Colonic mucosa (tissue), 4 donors: ENCODE measurements at places on chromosomes 1 and 21. TPM values are rescaled to one million over a fixed set of nuclear protein-coding genes. Genes with fewer than 3 reads are reported as not detected.

- H3K4me3 ChIP-seq, result no peak overlapping the region
- H3K4me1 ChIP-seq, result peaks cover 21% of the 10 kb centered on the region
- H3K27me3 ChIP-seq, result no peaks in the 10 kb centered on the region
- no peaks in the 10 kb centered on the region for H3K36me3 ChIP-seq
Measured at GRCh38 chr1:156108664-156109241, 5.8 kb upstream of the LMNA start.

DNA sequence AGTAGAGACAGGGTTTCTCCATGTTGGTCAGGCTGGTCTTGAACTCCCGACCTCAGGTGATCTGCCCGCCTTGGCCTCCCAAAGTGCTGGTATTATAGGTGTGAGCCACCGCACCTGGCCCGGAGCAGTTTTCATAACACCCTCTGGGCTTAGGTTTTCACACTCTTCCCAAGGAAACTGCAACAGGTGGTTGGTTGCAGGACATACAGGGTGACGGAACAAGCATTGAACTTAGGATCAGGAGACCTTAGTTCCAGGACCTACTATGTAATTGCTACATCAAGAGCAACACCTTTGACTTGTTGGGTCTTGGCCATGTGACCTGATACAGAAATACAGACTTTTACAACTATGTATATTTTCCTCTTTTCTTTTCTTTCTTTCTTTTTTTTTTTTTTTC lies 37.9 kb downstream of the MFSD2A start:
- no peak overlapping the region for H3K4me3 ChIP-seq
- H3K27ac ChIP-seq, result no peak overlapping the region
- no peaks in the 10 kb centered on the region for H3K36me3 ChIP-seq

The LCE1D gene
- not detected for total RNA-seq

GRCh38 chr1:52628614-52629324 lies 4.2 kb upstream of the SHISAL2A start:
- H3K27me3 ChIP-seq, result peaks cover 19% of the 10 kb centered on the region
- H3K36me3 ChIP-seq, result no peaks in the 10 kb centered on the region
- no peak overlapping the region for H3K27ac ChIP-seq
- no peak overlapping the region for H3K4me3 ChIP-seq

- no peak for DNase-seq
- H3K27ac ChIP-seq, result no peak overlapping the region
- H3K4me3 ChIP-seq, result no peak overlapping the region
- no peaks in the 10 kb centered on the region for H3K27me3 ChIP-seq
Measured at GRCh38 chr1:93750955-93751354, 69.3 kb upstream of the BCAR3 start.

- H3K4me3 ChIP-seq, result no peak overlapping the region
- no peaks in the 10 kb centered on the region for H3K27me3 ChIP-seq
- no peak overlapping the region for H3K27ac ChIP-seq
- no peak for DNase-seq
- H3K36me3 ChIP-seq, result no peaks in the 10 kb centered on the region
- H3K4me1 ChIP-seq, result no peaks in the 10 kb centered on the region
Measured at GRCh38 chr1:175434283-175434860, 241.8 kb upstream of the KIAA0040 start.

The FCGR2B gene
- total RNA-seq, result 1.3 TPM

The TEX38 gene
- not detected for total RNA-seq

The SLAMF1 gene
- 1.2 TPM for total RNA-seq

DNA sequence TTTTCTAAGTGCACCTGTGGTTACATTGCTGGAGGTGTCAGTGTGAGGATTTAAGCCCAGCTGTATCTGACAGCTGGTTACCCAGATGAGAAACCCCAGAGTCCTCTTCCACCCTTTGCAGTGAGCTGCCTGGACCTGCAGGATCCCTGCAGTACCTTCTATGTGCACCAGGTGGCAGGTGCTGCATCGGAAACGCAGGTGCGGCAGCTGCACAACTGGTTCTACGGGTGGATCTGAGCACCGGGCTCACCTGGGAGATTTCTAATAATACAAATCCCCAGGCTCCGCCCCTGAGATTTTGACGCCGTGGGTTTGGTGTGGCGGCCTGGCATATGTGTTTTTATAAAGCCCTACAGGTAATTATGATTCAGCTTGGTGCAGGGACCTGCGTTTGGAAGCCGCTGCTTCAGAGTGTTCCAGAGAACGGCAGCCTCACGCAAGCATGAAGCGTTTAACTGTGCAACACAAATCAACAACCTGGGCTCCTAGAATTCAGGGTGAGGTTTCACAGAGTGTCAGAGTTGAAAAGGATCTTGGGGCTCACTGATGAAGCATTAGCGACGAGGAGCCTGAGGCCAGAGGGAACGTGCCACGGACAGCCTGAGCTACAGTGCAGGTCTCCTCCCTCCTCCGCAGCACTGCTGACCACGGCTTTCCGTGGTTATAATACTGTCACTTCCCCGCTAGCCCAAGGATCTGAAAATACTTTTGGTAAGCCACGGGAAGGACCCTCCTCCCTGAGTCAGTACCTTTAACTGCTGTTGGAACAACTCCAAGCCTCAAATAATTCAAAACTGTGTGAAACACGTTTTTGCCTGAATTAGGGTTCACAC lies 96.7 kb upstream of the TRABD2B start:
- peak; percentile 91 for DNase-seq
- H3K4me1 ChIP-seq, result no peaks in the 10 kb centered on the region
- H3K27me3 ChIP-seq, result no peaks in the 10 kb centered on the region
- H3K4me3 ChIP-seq, result peak overlapping the region; percentile 9

The PYCR2 gene
- total RNA-seq, result 34.0 TPM

The C1orf141 gene
- total RNA-seq, result not detected

DNA sequence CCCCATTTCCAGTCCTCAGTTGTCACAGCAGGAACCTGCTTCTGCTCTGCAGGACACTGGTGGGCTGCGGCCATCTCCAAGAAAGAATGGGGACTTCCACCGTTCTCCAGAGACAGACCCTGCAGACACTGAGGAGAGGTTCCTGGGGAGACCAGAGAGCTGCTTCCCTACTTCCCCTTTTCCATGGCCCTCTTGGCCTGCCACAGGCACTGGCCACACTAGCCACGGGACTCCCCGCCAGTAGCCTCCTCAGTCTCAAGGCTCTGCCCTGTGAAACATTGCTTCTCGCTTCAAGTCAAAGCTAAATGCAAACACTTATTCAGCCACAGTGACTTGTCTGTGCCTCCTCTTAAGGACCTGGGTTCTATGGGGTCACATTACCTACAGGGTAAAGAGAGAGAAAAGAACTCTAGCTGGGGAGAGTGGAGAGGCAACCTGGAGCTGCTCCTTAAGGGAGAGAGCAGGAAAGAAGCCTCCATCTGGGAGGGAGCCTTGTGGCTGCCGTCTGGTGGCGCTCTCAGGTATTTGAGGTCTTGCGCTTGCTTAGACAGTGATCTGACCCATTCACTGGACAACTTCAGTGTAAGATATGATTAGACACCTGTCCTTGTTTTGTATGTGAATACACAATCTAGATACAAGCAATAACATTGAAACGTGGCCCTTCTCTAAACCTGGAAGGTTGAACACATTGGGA lies 5.4 kb upstream of the SLAMF8 start:
- no peaks in the 10 kb centered on the region for H3K27me3 ChIP-seq
- no peak overlapping the region for H3K4me3 ChIP-seq

- no peak overlapping the region for H3K27ac ChIP-seq
- H3K4me3 ChIP-seq, result no peak overlapping the region
- H3K4me1 ChIP-seq, result no peaks in the 10 kb centered on the region
- no peaks in the 10 kb centered on the region for H3K27me3 ChIP-seq
- DNase-seq, result no peak
Measured at GRCh38 chr1:27332536-27333281, 9.1 kb upstream of the SYTL1 start.

GRCh38 chr1:228276901-228277490 lies 69.2 kb downstream of the OBSCN start:
- H3K36me3 ChIP-seq, result no peaks in the 10 kb centered on the region
- H3K27me3 ChIP-seq, result no peaks in the 10 kb centered on the region
- no peak for DNase-seq
- no peak overlapping the region for H3K27ac ChIP-seq

GRCh38 chr1:112887599-112888283 lies 68.3 kb downstream of the SLC16A1 start:
- H3K4me1 ChIP-seq, result no peaks in the 10 kb centered on the region
- no peak overlapping the region for H3K4me3 ChIP-seq
- no peaks in the 10 kb centered on the region for H3K36me3 ChIP-seq
- H3K27me3 ChIP-seq, result no peaks in the 10 kb centered on the region

DNA sequence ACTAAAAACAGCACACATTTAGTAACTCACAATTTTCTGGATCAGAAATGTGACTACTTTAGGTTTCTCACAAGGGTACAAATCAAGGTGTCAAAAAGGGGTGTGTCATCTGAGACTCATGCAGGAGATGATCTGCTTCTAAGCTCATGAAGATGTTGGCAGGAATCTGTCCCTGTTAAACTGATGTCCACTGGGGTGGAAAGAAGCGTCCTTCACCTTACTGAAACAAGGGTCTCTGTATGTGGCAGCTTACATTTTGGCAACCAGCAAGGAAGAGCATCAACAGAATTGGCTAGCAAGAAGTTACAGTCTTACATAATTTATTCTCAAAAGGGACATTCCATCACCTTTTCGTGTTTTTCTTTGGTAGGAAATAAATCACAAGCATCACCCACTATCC lies 1223.8 kb downstream of the AMY1C start:
- no peak overlapping the region for H3K27ac ChIP-seq
- H3K36me3 ChIP-seq, result no peaks in the 10 kb centered on the region
- no peaks in the 10 kb centered on the region for H3K27me3 ChIP-seq
- no peak overlapping the region for H3K4me3 ChIP-seq
- DNase-seq, result no peak
- H3K4me1 ChIP-seq, result no peaks in the 10 kb centered on the region

DNA sequence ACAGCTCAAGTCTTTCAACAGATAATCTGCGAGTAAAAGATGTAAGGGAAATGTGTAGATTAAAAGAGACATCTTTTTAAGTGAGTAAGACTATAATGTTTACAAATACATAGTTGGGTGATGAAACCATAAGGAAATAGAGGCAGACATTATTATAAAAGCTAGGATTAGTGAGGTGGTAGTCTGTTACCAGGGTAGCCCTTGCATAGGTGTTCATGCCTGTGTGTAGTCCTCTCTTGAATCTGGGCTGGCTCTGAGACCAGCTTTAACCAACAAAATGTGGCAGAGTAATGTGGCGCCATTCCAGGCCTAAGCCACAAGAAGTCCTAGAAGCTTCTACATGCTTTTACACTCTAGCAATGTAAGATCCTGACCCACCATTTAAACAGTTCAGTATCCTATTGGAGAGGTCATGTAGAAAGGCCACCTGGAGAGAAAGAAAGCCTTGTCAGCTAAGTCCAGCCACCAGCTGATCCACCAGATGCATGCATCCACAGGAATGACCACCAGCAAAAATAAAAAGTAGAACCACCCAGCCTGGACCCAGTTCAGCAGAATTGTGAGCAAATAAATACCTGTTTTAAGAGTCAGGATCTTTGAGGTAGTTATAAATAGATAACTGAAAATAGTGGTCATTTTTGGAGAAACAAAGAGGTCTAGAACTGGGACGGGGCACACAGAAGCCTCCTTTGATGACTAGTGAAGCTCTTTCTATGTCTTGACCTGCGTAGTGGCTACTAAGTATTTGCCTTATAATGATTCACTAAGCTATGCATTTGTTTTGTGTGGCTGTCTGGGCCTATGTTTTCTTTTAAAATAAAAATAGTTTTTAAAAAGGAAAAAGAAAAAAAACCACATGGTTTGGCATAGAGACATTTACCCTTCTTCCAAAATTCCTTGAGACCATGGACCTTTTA lies 8.1 kb downstream of the NIBAN1 start:
- H3K4me3 ChIP-seq, result no peak overlapping the region
- H3K36me3 ChIP-seq, result no peaks in the 10 kb centered on the region
- no peak overlapping the region for H3K27ac ChIP-seq
- no peaks in the 10 kb centered on the region for H3K4me1 ChIP-seq
- no peak for DNase-seq

- no peaks in the 10 kb centered on the region for H3K27me3 ChIP-seq
- no peak for DNase-seq
- no peaks in the 10 kb centered on the region for H3K4me1 ChIP-seq
- H3K27ac ChIP-seq, result no peak overlapping the region
- H3K36me3 ChIP-seq, result no peaks in the 10 kb centered on the region
- no peak overlapping the region for H3K4me3 ChIP-seq
Measured at GRCh38 chr1:117161887-117162286, 40.3 kb upstream of the TRIM45 start.

DNA sequence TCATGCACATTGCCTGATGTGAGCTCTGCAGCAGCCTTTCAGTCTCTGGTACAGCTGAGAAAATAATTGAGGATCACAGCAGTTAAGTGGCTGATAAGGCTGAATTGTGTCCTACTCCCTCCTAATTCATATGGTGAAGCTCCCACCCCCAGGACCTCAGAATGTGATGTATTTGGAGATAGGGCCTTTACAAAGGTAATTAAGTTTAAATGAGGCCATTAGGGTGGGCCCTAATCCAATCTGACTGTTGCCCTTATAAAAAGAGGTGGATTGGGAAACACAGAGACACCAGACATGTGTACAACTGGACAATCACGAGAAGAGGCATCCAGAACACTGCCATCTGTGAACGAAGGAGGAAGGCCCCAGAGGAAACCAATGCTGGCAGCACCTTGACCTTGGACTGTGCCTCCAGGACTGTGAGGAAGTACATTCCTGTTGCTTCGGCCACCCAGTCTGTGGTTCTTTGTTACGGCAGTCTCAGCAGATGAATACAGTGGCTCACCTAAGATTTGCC lies 148.1 kb downstream of the TRABD2B start:
- H3K27ac ChIP-seq, result no peak overlapping the region
- no peak overlapping the region for H3K4me3 ChIP-seq
- no peaks in the 10 kb centered on the region for H3K36me3 ChIP-seq
- no peaks in the 10 kb centered on the region for H3K27me3 ChIP-seq
- DNase-seq, result peak; percentile 48
- no peaks in the 10 kb centered on the region for H3K4me1 ChIP-seq

The SYT14 gene
- 0.03 TPM for total RNA-seq

- no peaks in the 10 kb centered on the region for H3K36me3 ChIP-seq
- no peak for DNase-seq
- no peaks in the 10 kb centered on the region for H3K4me1 ChIP-seq
- H3K4me3 ChIP-seq, result no peak overlapping the region
Measured at GRCh38 chr1:18547460-18547859, 66.7 kb downstream of the KLHDC7A start.

- no peaks in the 10 kb centered on the region for H3K27me3 ChIP-seq
- H3K4me1 ChIP-seq, result no peaks in the 10 kb centered on the region
- H3K27ac ChIP-seq, result no peak overlapping the region
Measured at GRCh38 chr1:222777977-222778376, 36.9 kb upstream of the DISP1 start.

The MRPS21 gene
- 68.6 TPM for total RNA-seq

- no peaks in the 10 kb centered on the region for H3K36me3 ChIP-seq
- peak; percentile 95 for DNase-seq
- H3K27ac ChIP-seq, result peak overlapping the region; percentile 69
- H3K4me3 ChIP-seq, result peak overlapping the region; percentile 68
- no peaks in the 10 kb centered on the region for H3K27me3 ChIP-seq
Measured at GRCh38 chr21:37563641-37564340, 197.2 kb downstream of the DYRK1A start.

DNA sequence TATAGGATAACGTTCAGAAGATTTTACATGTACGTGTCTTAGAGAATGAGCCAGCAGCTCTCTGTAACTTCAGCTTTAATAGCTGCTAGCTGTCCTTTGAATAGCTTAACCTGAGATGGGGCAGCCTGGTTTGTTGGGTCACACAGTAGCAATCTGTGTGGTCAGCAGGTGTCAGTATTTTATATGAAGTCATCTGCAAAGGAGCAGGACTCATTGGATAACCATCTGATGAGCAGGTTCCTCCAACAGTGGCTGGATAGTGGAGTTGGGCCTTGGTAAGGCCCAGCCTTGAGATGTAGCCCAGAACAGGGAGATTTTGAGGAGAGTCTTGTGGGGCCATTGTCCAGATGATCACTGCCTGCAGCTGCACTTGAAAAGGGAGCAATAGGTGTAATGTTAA lies 6.4 kb downstream of the GSTM5 start:
- H3K4me1 ChIP-seq, result no peaks in the 10 kb centered on the region
- no peaks in the 10 kb centered on the region for H3K27me3 ChIP-seq
- no peak overlapping the region for H3K27ac ChIP-seq
- no peak overlapping the region for H3K4me3 ChIP-seq

The C2CD2 gene
- 16.1 TPM for total RNA-seq

The KRTAP7-1 gene
- total RNA-seq, result not detected

The OR2AK2 gene
- total RNA-seq, result not detected
